Stimulated activated CD4-positive, alpha-beta T cell treated with anti-CD3 and anti-CD28 coated beads, Interleukin-2, amount 100 ng/mL, for 24 hours (primary cell): ENCODE measurements at places on chromosomes 16 and 17.

- DNase-seq, result no peak
These were observed 26.0 kb downstream of the TRIM25 start for GRCh38 chr17:56887552-56888467.

DNA sequence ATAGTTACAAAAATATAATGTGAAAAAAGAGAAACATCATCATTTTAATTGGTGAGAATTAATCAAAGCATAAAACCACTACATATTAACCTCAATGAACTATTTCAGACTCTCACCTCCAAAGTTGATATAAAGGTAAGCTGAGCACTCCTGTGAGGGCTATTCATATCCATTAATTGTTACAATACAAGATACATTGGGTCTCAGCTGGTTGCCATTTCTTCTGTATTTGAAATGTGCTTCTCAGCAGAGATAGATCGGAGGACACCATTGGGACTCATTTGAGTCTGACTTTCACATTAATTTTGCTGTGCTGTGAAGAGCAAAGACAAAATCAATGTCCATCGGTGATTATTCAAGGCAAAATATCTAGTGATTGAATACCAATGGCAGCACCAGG lies 459.5 kb upstream of the GOT2 start:
- no peak for DNase-seq

- DNase-seq, result no peak
These were observed 12.9 kb upstream of the ODF4 start for GRCh38 chr17:8326511-8327302.

- no peak for DNase-seq
These were observed 30.4 kb downstream of the KIAA0513 start for GRCh38 chr16:85057948-85058347.

DNA sequence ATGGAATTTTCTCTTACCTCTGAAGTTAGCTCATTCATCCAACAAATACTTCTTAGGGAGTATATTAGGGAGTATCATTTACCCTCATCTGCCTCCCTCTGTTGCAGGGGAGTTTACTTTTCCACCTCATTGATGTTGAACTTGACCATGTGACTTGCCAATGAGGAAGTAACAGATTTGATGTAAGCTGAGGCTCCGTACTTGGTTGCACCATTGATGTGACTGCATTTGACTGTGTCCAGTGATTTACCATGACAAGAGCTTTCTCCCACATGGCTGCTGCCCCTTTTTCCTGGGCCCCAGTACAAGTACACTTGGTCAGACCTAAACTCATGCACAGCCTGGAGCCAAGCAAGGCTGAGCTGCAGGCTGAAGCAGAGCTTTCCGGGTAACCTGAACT lies 81.6 kb upstream of the HS3ST2 start:
- DNase-seq, result no peak

DNA sequence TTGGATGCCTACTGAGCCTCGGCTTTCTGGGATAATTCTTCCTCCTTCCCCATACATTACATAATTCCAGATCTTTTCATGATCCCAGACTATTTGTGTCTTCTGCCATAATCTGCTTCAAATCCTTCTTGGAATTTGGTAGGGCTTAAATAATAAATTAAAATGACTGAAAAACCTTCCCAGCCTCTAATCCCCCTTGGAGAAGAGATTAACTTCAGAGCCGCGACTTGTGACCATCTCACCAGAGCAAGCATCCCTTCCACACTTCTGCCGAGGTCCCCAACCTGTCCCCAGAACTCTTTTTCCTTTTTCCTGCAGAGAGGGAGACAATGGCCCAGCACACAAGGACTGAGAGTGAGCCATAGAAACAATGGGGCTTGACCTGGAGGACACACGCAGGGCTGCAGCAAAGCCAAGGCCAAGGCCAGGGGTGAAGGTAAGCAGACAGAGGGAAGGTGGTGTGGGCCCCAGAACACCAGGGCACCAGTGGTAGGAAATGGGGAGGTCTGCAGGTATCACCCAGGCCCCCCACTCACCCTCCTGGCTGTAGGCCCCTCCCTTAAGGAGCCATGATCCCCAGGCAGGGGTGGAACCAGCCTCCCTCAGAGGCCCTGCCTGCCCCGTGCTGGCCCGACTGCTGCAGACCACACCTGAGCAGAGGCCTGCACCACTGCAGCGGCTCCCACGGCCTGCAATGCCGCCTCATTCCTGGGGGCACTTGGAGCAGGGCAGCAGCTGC lies 9.6 kb upstream of the BCAR1 start:
- no peak for DNase-seq

- DNase-seq, result no peak
These were observed 8.7 kb downstream of the ERCC4 start for GRCh38 chr16:13928646-13929045.

DNA sequence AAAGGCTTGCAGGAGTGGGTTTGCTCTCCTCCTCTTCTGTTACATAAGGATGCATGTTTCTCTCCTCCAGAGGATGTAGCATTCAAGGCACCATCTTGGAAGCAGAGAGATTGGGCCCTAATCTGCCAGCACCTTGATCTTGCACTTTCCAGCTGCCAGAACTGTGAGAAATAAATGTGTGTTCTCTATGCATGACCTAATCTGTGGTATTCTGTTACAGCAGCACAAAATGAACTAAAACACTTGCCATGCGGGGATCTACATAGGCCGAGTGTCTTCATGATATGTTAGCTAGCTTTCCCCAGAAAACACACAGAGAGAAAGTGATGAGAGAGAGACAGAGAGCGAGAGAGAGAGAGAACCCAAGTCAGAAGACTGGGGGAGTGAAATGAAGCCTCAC lies 273.5 kb downstream of the UTP18 start:
- DNase-seq, result no peak

GRCh38 chr17:3788200-3788599 lies 12.8 kb downstream of the ITGAE start:
- DNase-seq, result no peak

DNA sequence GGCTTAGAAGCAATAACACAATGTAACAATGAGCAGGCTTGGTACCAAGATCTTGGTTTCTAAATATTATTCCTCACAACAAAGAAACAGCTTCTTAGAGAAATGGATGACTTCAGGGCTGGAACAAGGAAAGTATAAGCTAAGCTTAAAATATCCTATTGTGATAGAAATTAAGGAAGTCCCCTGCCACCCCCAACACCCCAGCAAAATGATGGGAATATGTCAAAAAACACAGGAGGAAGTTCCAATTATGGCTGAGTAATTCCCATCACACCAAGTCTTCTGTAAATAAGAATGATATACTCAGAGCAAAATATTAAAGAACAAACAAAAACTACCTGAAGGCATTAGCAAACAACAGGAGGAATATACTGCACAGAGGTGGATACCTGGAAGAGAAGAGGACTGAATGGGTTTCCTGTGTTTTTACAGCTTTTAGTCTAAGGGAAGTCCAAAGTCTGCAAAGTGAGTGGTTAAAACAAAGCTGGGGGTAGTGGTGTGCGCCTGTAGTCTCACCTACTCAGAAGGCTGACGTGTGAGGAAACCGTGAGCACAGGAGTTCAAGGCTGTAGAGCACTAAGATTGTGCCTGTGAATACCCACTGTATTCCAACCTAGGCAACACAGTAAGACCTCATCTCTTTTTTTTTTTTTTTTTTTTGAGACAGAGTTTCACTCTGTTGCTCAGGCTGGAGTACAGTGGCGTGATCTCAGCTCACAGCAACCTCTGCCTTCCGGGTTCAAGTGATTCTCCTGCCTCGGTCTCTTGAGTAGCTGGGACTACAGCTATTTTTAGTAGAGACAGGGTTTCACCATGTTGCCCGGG lies 17.1 kb upstream of the ATP6V0A1 start:
- DNase-seq, result no peak

DNA sequence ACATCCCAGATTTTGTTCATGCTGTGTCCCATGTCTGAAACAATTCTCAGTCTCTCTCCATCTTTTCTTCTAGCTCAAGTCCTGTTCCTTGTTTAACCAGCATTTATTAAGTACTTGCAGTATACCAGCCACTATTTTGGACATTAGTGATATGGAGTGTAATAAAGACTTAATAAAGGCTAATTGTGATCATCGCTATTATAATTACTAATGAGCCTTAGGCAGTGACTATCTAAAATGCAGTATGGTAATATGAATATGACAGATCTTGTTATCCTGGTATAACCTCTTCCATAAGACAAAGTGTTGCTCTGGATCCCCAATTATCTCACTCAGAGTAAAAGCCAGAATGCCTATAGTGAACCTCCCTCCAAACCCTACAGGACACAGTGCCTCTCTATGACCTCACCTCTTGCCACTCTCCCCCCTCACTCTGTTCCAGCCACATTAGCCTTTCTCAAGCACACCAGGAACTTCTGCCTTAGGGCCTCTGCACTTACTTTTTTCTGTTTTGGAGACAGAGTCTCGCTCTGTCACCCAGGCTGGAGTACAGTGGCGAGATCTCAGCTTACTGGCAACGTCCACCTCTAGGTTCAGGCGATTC lies 1.8 kb upstream of the FLOT2 start:
- DNase-seq, result no peak

GRCh38 chr16:4306470-4307214 lies 9.2 kb upstream of the GLIS2 start:
- peak; percentile 41 for DNase-seq

GRCh38 chr16:23949630-23950290 lies 114.0 kb downstream of the PRKCB start:
- peak; percentile 59 for DNase-seq

GRCh38 chr16:63737633-63738032 lies 1384.2 kb downstream of the CDH11 start:
- no peak for DNase-seq

DNA sequence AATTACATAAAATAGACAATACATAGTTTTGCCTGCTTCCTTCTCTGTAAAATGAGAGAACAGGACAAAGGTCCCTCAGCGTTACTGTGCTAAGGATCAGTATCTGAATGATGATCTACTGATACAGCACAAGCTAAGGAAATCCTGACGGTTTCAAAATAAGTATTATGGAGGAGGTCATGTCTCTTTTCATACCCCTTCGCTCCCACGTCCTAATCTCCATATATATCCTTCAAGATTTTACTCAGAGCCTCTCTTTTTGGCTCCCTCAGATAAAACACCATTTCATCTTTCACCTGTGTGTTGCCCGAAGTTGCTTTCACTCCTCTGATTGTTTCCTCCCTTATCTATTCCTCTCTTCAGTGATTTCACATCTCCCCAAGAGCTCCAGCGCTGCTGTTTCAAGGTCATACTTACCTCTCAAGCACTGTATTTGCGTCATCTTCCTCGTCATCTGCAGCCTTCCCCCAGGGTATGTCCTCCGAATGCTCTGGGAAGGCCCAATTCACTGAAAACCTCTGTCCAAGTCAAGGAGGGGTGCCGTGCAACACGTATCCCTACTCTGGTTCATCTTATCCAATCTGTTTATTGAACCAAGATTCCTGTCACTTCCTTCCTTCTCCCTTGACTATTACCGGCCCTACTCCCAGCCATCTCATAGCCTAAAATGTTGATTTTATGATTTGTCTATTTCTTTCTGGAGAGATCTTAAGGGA lies 1.2 kb upstream of the BLTP2 start:
- DNase-seq, result no peak

GRCh38 chr16:2883458-2883908 lies 468 bp downstream of the FLYWCH2 start:
- DNase-seq, result no peak
